RCC 7860 (cell line): ENCODE measurements at places on chromosomes 13 and 19.

DNA sequence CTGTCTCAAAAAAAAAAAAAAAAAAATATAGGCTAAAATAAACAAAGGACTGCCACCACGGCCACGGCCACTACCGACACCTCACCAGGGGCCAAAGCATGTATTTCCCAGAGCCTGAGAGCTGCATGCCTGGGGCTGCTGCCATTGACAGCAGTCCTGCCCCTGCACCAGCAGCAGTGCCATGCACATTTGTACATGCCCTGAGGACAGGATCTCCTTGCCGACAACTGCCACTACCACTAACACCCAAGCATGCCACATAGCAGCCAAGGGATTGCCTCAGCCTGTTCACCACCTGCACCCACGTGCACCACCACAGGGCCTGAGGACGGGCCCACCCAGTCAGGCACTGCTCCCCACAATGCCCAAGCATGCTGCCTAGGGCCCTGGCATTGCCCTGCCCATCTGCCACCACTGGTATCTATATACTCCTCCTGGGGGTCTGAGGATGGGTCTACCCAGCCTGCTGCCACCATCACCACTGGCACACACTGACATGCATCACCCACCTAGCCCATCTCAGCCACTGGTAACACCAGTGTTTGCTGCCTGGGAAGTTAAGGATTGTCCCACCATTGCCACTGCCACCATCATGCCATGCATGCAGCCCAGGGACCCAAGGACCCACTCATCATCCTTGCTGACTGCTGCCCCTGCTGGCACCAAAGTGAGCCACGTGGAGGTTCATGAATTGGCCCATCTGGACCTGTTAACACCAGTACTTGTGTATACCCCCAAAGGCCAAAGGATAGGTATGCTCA, 10.6 kb upstream of the NUP62 start:
- no peak for DNase-seq

DNA sequence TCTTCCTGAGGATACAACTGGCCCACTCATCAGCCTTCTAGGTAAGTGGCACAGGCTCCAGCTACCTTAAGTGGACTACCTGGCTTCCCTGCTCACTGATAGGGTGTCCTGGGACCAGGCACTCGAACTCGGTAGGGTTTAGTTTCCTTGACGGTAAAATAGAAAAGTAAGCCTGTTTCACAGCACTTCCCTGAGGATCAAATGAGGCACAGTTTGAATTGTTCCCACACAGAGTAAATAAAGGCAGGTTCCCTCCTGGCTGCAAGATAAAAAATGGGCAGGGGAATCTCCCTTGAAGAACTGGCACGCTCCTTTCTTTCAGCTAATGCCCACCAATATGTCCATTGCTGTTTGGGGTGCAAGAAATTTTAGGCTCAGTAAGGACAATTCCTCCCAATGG, 1.1 kb upstream of the FAM124A start:
- no peak for DNase-seq

- DNase-seq: no peak
Observed at GRCh38 chr13:109743706-109744453, 42.5 kb downstream of the IRS2 start.

- no peak for DNase-seq
Observed at GRCh38 chr19:21317821-21318220, 11.4 kb downstream of the ZNF708 start.

GRCh38 chr19:56956503-56957226, 116.1 kb upstream of the PEG3 start:
- DNase-seq: no peak

DNA sequence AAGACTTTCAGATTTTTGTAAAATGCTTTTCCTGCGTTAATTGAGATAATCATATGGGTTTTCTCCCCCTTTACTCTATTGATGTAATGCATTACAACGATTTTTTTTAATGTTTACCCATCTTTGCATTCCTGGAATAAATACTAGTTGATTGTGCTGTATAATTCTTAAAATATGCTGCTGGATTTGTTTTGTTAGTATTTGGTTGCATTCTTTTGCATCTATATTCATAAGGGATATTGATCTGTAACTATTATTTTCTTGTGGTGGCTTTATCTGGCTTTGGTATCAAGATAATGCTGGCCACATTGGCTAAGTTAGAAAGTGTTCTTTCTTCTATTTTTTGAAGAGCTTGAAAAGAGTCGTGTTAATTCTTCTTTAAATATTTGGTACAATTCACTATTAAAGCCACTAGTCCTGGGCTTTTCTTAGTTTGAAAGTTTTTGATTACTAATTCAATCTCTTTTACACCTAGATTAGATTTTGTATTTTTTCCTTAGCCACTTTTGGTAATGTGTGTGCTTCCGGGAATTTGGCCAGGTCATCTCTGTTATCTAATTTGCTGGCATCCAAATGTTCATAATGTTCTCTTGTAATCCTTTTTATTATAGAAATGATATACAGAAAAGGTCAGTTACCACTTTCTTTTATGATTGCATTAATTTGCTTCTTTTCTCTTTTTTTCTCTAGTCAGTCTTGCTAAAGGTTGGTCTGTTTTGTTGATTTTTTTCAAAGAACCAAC, 29.8 kb downstream of the KL start:
- no peak for DNase-seq

GRCh38 chr13:100527644-100528043, 60.9 kb downstream of the GGACT start:
- no peak for DNase-seq

GRCh38 chr13:54945973-54946372, 1917.4 kb downstream of the OLFM4 start:
- no peak for DNase-seq
